MV-4-11 (cell line): ENCODE measurements at places on chromosomes 6 and 20.

DNA sequence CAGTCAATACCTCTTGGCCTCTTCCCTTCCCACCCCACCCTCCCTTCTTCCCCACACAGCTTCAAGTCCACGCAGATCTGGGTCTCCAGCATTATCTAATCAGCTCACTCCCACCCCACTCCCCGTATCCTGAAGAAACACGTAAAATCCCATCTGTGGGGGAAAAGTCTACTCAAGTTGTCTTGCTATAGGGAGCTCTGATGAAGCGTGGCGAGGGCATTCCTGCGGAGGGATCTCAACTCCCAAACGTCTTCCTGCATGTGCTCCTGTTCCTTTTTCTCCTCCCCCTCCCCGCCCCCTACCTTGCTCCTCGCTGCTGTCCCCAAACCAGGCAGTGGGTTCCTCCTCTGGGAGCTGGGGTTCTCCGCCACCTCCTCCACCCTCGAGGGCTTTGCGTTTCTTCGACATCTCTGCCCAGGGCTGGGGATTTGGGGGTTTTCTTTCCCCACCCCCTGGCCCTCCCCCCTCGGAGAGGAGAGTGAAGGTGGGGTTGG lies 181.8 kb downstream of the TBXT start:
- DNase-seq: no peak

GRCh38 chr20:43977962-43978361 lies 63.3 kb downstream of the TOX2 start:
- DNase-seq: no peak

- no peak for DNase-seq
These were observed 188.1 kb downstream of the FOXC1 start for GRCh38 chr6:1797801-1798200.

- peak; percentile 100 for DNase-seq
These were observed 60.2 kb downstream of the MRAP2 start for GRCh38 chr6:84093441-84094435.

GRCh38 chr20:33881989-33882388 lies 70.8 kb downstream of the CHMP4B start:
- no peak for DNase-seq

DNA sequence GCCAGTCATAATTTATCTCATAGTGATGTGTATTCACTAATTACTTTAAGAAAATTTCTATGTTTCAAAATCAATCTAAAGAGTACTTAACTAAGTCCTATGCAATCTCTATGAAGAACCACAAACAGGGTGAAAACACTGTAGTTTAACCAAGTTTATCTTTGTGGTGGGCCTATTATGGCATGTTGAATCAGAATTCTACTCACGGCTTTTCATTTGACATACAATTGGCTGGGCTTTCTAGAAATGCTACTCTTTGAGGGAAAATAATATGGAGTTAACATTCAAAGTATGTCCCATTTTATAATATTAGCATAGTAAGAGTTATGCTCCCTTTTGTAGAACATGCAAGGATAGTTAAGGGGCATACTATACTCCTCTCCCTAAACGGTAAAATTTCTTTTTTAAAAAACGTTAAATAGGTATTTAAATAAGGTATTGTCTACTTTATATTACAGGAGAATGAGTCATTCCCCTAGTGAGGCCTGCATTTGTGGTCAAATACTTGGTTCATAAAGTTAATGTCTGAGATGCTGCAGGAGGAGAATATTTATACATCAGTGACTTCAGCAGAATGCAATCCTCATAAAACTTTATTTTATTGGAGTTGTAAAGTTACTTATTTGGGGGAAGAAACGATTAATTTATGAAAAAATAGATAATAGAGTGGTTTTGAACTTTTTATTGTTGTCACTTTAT lies 1.8 kb downstream of the MOXD1 start:
- no peak for DNase-seq

DNA sequence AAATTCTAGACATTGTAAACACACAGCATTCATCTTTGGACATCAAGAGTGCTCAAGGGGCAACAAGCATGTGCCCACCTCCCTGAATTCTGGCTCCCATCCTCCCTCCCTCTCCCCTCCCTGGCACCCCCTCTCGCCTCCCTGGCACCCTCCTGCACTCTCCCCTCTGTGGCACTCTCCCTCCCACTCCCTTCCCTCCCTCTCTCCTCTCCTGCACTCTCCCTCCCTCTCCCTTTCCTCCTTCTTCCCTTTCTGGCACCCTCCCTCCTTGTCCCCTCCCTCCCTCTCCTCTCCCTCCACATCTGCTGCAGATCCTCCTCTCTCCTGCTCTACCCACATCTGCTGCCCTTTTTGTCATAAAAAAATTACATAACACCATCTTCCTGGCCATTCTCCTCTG lies 113.0 kb upstream of the SLC22A23 start:
- no peak for DNase-seq

GRCh38 chr6:140045116-140045515 lies 670.7 kb upstream of the CITED2 start:
- DNase-seq: no peak

GRCh38 chr6:158405933-158406332 lies 93.7 kb downstream of the TULP4 start:
- no peak for DNase-seq

GRCh38 chr20:53960579-53961272 lies 109.7 kb downstream of the BCAS1 start:
- no peak for DNase-seq

DNA sequence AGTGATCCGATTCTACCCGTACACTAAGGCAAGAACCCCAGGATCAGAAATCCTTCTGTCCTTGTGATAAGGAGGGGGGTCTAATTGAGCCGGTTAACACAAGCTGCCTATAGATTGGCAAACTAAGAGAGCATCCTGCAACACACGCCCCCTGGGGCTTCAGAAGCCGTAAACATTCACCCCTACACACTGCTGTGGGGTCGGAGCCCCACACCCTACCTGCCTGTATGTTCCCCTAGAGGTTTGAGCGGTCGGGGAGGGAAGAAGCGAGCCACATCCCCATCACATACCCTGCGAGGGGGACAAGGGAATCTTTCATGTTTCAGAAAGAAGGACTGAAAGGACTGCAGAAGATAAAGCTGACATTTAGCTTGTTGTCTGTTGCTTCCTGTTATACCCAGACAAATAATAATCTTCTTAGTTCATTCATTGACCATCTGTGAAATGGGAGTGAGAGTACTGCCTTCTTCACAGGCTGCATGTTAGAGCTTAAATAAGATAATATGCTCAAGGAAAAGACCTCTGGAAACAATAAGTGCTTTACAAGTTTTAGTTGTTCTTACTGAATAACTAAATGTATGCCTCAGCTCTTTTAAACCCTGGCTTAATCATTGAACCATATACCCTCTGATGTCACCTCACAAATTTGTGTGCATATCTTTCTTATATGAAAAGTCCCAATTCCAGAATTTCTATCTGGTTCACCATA lies 74.2 kb upstream of the RNF217 start:
- DNase-seq: no peak

GRCh38 chr20:4871486-4871885 lies 129.8 kb downstream of the SLC23A2 start:
- no peak for DNase-seq

DNA sequence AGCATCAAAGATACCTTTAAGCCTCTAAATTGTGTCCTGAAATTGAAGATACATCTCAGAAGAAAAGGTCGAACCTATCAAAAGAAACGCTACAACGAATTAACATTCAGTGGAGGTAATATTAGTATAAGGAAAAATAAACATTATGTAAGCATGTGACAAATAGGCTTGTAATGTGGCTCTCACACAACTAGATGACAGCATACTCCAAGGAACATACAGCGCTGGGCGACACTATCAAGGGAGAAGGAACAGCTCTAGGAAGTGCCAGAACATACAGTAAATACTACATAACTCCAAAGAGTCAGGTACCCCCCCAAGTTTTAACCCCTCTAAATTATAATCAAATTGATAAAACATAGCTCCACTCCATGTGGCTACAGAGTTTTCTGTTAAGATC lies 103.5 kb downstream of the LAMP5 start:
- peak; percentile 66 for DNase-seq

DNA sequence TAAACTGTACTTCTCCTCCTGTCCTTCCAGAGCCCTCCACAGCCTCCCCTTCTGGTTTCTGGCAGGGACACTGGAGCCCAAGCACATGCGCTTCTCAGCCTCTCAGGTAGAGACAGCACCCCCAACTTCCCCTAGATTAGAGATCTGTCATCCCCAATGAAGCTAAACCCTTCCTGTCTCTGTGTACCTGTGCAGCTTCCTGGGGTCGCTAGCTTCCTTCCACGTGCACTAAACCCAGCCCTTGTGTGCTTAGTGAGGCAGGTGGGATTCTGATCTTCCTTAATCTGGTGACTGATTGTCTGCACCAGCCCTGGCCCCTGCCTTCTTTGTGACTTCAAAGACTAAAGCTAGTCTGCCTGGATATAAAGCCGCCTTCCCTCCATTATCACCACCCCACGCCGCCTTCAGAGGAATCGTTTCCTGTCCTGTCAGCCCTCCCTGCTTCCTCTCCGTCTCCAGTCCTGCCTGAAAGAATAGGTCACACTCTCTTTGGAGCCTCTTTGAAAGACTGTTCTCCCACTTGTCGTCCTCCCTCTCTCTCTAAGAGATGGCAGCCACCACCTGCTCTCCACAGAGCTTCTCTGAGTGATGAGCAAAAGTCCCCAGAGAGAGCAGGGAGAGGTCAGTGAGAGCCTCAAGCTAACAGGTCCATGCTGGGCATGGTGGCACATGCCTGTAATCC lies 27.5 kb downstream of the CAPN11 start:
- DNase-seq: no peak

DNA sequence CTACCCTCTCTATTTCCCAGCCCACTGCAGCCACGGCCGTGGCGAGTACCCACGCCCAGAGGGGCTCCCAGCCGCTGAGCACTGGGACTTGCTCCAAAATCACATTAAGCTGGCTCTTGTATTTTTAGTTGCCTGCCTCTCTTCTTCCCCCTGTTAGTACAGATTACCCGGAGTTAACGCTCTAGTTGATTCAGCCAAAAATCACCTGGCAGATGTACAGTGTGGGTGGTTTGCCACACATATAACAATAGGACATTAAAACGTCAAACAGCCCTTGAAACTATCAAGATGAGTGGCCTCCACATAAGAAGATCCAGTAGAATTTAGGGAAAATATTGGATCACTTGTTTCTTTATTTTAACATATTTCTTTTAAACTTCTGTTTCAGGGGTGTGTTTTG lies 268.8 kb upstream of the PRDM1 start:
- DNase-seq: no peak

- DNase-seq: no peak
These were observed 110.2 kb downstream of the DACT2 start for GRCh38 chr6:168209420-168209819.

GRCh38 chr6:84350397-84350796 lies 123.0 kb upstream of the CEP162 start:
- no peak for DNase-seq

- DNase-seq: no peak
These were observed 859.4 kb downstream of the MAFB start for GRCh38 chr20:39829661-39830060.

GRCh38 chr6:162699961-162700360 lies 27.6 kb downstream of the PRKN start:
- DNase-seq: no peak

DNA sequence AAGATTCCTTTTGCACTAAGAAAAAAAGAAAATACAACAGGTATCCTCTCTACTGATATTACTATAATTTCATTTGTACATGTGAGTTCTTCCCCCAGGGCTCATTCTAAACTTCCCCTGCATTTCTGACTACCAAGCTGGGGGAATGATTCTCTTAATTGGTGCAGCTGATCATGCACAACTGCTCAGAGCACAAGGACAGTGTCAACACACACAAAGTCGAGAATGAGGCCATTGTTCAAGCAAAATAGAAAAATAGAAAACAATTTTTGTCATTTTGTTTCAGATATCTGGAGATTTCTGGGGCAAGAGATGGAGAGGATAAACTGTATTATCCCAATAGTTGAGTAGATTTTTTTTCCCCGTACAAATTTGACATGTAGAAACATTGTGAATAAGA lies 236.3 kb downstream of the HAO1 start:
- DNase-seq: no peak
